AG10803 (cell line): ENCODE measurements at places on chromosomes 6 and 20.

- peak; percentile 76 for DNase-seq
Measured at GRCh38 chr20:50285376-50286173, 94.9 kb downstream of the CEBPB start.

- peak; percentile 26 for DNase-seq
Measured at GRCh38 chr6:29887819-29888776, 54.2 kb upstream of the HLA-A start.

DNA sequence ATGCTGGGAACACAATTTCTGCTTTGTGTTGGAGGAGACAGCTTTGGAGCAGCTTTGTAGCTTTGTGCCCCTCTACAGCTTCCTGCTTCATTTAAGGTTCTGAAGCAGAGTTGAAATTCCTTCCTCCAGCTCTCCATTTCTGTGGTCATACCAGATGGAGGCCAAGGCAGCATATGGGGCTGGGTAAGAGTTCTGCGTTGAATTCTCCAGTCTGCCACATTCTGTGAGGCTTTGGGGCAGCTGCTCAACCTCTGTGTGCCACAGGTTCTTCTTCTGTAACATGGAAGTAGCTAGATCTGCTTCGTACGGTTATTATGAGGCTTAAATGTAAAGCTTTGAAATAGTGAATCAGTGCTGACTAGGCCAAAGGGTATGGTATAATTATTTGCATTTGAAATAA lies 2.9 kb upstream of the TRIM26 start:
- DNase-seq: peak; percentile 46

GRCh38 chr6:136985502-136985901 lies 59.3 kb downstream of the IL20RA start:
- DNase-seq: no peak

DNA sequence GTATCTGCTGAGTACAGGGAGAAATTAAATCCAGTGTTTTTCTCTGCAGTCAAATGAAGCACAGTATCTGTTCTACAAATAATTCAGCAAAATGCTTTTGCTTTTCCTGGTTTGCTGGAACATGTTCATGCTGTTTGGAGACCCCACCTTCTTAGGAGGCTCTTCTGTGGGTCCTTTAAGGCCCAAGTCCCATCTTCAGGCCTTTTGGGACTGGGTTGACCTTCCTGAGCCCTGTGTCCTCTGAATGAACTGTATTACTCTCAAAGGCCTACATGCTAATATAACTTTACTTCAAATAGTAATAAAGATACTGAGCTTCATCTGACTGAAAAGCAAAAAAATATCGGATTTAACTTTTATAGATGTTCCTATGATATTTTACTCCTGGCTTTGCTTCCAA lies 19.3 kb downstream of the SMLR1 start:
- no peak for DNase-seq

GRCh38 chr6:147538821-147539220 lies 30.3 kb downstream of the SAMD5 start:
- no peak for DNase-seq

DNA sequence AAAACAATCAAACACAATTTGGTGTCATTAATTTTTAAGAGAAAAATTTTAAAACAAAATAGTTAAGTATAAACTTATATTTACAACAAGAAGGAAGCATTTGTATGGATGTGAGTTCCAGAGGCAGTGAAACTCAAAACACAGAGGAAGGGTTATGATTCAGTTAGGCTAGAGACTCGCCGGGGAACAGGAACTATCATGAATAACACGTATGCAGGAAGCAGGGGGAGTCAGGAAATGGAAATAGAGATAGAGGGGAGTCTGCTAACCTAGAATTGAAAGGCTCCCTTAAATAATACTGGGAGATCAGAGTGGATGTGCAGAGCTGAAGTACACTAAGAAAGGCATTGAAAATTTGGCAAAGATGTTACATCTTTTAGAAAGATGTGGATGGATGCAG lies 14.2 kb upstream of the HLA-DRB1 start:
- no peak for DNase-seq

- peak; percentile 27 for DNase-seq
Measured at GRCh38 chr6:132405143-132405915, 4.1 kb upstream of the MOXD1 start.

GRCh38 chr6:141077355-141078333 lies 1055.1 kb upstream of the GJE1 start:
- DNase-seq: no peak

- no peak for DNase-seq
Measured at GRCh38 chr6:158270389-158271127, 41.7 kb upstream of the TULP4 start.

DNA sequence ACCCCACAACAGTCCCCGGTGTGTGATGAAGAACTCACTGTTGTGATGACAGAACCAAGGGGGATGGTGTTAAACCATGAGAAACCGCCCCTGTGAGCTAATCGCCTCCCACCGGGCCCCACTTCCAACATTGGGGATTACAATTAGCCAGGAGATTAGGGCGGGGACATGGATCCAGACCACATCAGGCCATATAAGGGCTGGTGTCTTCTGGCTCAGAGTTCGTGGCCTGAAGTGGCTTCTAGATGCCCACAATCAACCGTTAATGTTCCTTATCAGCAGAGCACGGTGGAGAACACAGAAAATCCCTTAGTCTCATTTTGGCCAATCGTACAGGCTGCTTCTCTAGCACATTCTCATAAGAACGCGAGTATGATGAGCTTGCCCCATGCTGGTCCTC lies 10.9 kb upstream of the MAS1 start:
- no peak for DNase-seq

- no peak for DNase-seq
Measured at GRCh38 chr6:134503585-134504281, 185.8 kb upstream of the SGK1 start.

- no peak for DNase-seq
Measured at GRCh38 chr6:111266276-111266675, 179.0 kb downstream of the SLC16A10 start.

DNA sequence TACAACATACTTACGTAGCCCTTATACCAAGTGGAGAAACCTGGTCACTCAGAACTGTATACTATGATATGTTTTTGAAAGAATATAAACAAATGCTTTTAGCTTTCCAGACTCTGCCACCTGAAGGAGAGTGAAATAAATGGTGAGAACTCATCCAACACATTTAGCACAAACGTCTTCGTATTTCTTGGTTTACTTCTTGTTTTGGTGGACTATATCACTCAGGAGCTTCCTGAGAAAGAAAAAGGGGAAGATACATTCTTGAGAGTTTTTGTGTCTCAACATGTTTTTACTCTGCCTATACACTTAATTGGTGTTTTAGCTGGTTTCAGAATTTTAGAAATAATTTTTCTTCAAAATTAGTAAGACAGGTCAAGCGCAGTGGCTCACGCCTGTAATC lies 19.4 kb upstream of the CTAGE9 start:
- no peak for DNase-seq

- DNase-seq: no peak
Measured at GRCh38 chr6:64258752-64259151, 623.1 kb downstream of the PHF3 start.

DNA sequence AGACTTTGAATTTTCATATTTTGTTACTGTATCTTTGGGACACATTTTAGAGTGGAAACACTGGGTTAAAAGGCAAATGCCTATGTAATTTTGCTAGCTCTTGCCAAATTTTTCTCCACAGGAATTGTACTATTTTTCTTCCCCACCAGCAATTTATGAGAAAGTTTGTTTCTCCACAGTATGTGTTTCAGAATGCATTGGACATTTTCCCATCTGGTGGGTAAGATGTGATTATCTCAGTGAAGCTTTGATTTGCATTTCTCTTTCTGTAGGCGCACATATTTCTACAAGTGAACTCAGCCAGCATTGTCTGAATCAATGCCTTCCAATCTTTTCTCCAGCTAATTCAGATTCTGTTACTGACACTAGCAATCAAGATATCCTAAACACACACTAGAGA lies 157.8 kb downstream of the RCAN2 start:
- peak; percentile 14 for DNase-seq

DNA sequence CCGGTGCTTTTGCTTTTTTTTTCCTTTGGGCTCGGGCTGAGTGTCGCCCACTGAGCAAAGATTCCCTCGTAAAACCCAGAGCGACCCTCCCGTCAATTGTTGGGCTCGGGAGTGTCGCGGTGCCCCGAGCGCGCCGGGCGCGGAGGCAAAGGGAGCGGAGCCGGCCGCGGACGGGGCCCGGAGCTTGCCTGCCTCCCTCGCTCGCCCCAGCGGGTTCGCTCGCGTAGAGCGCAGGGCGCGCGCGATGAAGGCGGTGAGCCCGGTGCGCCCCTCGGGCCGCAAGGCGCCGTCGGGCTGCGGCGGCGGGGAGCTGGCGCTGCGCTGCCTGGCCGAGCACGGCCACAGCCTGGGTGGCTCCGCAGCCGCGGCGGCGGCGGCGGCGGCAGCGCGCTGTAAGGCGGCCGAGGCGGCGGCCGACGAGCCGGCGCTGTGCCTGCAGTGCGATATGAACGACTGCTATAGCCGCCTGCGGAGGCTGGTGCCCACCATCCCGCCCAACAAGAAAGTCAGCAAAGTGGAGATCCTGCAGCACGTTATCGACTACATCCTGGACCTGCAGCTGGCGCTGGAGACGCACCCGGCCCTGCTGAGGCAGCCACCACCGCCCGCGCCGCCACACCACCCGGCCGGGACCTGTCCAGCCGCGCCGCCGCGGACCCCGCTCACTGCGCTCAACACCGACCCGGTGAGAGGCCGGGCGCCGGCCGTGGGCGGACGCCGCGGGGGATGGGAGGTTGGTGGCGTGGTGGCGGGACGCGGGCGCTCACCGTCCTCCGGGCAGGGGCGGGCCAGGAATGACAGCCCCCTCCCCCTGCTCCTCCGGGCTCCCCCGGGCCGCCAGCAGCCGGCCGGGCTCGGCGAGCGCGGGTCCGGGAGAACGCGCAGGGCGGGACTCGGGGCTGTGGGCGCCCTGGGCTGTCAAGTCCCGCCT lies 606 bp downstream of the ID4 start:
- DNase-seq: peak; percentile 40

DNA sequence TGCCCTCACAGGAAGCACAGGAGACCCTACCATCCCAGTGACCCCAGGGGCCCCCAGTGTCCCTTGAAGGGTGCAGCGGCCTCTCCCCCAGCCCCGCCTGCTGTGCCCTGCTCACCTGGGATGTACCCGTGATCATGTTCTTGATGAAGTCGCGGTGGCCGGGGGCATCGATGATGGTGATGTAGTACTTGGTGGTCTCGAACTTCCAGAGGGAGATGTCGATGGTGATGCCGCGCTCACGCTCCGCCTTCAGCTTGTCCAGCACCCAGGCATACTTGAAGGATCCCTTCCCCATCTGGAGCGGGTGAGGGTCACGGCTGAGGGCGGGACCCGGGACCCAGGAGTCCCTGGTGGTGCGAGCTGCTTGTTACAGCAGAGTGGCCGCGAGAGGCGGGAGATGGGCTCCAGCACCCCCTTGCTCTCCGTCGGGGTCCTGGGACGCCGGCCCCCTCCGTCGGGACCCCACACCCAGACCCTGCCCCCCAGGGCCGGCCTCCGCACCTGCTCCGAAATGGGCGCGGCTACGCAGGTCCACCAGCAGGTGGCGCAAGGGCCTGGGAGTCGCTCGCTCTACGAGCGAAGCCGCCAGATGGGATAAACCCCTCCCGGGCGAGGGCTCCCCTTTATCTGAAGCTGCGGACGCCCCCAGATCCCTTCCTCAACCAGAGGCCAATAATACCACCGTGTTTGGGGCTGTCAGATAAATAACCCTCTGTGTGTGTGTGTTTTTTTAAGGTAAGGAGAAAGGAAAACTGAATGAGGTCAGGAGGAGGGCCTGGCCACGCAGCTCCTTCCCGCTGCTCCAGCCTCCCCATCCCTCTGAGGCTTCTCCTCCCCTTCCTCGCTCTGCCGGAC lies 2.9 kb downstream of the EEF1A2 start:
- DNase-seq: peak; percentile 25

DNA sequence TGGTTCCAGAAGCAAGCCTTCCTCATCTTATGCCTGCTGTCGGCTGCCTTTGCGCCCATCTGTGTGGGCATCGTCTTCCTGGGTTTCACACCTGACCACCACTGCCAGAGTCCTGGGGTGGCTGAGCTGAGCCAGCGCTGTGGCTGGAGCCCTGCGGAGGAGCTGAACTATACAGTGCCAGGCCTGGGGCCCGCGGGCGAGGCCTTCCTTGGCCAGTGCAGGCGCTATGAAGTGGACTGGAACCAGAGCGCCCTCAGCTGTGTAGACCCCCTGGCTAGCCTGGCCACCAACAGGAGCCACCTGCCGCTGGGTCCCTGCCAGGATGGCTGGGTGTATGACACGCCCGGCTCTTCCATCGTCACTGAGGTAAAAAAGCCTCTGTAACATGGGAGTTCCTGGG lies 366 bp downstream of the SLC22A1 start:
- DNase-seq: no peak

DNA sequence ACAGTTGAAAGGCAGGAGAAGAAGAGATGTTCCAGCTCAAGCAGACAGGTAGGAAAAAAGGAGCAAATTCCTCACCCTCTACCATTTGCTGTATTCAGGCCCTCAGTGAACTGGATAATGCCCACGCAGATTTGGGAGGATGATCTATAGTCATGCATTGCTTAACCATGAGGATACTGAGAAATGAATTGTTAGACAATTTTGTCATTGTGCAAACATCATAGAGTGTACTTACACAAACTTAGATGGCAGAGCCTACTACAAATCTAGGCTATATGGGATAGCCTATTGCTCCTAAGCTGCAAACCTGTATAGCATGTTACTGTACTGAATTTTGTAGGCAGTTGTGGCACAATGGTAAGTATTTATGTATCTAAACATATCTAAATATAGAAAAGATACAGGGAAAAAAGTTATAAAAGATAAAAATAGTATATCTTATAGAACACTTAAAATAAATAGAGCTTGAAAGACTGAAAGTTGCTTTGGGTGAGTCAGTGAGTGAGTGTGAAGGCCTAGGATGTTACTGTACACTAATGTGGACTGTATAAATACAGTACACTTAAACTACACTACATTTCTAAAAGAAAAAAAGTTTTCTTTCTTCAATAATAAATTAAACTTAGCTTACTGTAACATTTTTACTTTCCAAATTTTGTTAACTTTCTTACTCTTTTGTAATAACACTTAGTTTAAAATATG lies 672.3 kb downstream of the UTRN start:
- DNase-seq: no peak

GRCh38 chr6:106102967-106103727 lies 17.0 kb downstream of the PRDM1 start:
- DNase-seq: no peak

GRCh38 chr6:144729502-144729901 lies 444.4 kb downstream of the UTRN start:
- no peak for DNase-seq

GRCh38 chr6:106858653-106859092 lies 115.9 kb downstream of the CD24 start:
- DNase-seq: peak; percentile 81
